ENCODE measurements at places on chromosomes 2 and 18.

DNA sequence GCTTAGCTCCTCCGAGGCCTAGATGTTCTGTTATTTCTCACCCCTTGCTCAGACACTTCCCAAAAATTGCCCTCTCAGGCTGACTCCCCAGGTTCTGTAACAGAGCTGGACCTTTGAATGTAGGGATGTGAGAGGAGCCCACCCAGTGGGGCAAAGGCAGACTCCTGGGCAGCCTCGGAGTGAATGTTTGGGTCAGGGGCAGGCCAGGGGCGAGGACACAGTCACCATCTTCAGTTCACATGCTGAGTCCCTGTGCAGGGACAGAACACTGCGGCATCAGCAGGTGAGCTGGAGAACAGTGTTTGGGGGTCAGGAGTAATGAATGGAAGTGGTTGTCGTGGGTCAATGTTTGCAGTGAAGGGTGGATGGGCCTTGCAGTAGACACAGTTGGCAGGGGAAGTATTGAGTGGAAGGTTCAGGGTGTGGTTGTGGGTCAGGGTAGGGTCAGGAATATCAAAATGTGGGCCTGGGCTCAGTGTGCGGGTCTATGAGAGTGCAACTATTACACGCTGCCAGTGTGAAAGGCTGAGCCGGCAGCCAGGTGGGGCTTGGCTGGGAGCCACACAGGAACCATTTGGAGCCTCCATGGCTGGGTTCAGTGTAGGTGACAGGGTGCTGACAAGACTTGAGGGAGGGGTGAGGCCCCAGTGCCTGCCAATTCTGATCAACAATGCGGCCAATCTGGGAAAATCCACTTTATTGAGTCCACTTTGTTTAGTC, 4.4 kb downstream of the IHH start:
- DNase-seq: no peak

DNA sequence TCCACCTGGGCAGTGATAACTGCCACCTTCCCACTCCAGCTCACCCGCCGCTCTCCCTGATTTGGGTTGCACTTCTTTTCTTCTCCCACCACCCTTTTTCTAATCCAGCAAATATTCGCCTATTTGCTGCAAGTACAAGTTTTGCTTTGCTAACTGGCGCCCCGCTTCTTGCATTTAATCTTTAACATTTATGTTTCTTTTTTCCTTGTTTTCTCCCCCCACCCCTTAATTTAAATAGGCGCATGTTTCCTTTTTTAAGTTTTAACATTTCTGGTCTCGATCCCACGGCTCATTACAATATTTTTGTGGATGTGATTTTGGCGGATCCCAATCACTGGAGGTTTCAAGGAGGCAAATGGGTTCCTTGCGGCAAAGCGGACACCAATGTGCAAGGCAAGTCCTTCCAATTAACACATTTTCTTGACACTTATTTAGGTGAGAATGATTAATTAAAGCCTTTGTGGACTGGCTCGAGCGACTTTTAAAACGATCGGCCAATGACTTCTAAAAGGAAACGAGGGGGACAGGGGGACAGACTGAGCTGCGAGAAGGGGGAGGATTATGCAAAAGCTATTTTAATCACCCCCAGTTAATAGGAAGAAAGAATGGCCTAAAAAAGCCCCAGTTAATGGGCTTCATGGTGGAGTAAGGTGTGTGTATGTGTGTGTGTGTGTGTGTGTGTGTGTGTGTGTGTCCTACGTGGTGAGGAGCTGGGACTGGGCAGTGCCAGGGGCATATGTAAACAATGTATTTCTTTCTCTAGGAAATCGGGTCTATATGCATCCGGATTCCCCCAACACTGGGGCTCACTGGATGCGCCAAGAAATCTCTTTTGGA, 1.6 kb downstream of the TBR1 start:
- no peak for DNase-seq

DNA sequence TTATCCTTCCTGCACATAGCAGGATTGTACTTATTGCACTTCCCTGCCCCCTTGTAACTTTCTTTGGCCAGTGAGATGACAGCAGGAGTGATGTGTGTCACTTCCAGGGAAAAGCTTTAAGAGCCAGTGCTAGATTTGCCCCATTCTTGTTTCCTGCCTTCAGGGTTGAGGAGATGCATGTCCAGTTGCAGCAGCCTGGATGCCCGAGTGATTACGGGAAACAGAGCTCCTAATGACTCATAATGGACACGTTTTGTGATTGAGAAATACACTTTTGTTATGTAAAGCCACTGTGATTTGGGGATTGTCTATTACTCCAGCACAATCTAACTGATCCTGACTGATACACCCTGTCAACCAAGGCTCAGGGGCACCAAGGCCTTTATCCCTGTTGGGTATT, 5.0 kb upstream of the TET3 start:
- DNase-seq: no peak

GRCh38 chr2:79993144-79993543, 311.4 kb downstream of the LRRTM1 start:
- DNase-seq: no peak

GRCh38 chr2:157364257-157364974, 38.8 kb upstream of the ERMN start:
- DNase-seq: no peak

GRCh38 chr2:146370826-146371225, 1474.0 kb upstream of the ACVR2A start:
- DNase-seq: no peak

DNA sequence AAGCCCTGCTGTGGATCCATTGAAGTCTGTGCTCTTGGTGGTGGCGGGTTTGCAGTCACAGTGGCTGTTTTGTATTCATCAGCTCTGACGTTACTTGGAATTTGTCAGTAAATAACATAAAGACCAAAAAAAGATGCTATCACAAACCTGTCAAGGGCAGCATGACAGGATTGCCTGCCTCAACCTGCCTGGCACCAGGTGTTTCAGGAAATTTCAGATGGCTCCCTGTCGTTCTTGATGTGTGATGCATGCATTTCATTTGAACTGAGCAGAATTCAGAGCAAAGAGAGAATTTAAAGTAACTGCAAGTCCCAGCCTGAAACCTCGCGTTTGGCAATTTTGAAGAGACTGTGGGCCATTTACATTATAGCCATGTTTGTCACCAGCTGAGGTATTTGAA, 50.3 kb upstream of the EPC2 start:
- DNase-seq: no peak

DNA sequence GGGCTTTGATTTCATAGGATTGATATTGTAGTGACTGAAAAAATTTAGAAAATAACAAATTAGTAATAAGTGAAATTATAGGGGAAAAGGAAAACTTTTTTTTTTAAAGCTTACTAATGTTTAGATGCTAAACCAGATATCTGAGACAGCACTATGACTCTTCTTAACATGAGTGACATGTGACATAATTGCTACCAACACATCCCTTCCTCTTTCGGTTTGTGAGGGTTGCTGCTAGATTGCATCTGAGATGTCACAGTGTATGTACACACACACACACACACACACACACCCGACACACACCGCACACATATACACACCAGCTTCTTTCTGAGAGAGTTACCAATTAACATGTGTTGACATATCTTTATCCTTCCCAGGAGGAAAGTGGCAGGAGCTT, 18.0 kb downstream of the RAPGEF4 start:
- DNase-seq: no peak

- DNase-seq: no peak
Measured at GRCh38 chr2:106530866-106531265, 43.7 kb downstream of the CD8B2 start.

GRCh38 chr18:10065296-10065695, 151.5 kb downstream of the VAPA start:
- no peak for DNase-seq

DNA sequence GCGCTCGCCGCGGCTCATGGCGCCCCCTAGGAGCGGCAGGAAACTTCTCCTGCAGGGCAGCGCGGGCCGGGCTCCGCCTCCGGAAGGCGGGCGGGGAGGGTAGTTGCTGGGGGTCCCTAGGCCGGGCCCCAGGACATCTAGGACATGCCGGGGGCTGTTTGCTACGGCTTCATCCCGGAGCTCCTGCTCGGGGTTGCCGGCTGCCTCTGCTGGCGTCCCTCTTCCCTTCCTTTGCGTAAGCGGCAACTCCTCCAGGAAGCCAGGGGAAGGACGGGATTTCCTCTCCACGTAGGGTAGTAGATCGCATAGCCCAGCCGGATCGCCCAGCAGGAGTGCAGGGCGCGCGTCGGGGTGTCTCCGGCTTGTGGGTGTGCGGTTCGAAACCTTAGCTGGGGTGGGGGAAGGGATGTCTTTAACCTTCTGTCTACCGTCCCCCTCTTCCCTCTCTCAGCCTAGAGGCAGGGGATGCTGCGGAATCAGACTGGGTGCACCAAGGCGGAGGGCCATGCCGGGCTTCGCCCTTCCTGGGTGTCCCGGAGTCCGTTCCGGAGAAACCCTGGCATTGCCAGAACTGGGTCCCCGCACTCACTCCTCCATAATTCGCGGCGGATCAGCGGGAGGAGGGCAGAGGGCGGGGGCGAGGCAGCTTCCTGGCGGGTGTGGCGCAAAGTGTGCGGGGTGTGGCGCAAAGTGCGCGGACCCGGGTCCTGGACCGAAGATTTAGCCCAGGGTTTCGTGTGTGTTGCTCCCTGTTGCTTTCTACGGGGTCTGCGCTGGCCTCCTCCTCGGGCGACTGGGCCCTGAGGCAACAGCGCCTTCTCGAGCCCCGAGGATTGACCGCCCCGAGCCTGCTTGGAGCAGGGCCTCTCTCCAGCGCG, 12.2 kb upstream of the SKOR2 start:
- DNase-seq: no peak

GRCh38 chr18:69491576-69491975, 90.9 kb downstream of the DOK6 start:
- no peak for DNase-seq

DNA sequence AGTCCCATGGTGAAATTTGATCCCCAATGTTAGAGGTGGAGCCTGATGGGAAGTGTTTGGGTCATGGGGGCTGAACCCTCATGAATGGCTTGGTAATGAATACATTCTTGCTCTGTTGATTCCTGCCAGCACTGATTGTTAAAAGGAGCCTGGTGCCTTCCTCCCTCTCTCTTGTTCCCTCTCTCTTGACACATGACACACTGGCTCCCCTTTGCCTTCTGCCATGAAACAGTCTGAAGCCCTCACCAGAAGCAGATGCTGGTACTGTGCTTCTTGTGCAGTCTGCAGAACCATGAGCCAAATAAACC, 30.6 kb upstream of the EPC2 start:
- DNase-seq: no peak

DNA sequence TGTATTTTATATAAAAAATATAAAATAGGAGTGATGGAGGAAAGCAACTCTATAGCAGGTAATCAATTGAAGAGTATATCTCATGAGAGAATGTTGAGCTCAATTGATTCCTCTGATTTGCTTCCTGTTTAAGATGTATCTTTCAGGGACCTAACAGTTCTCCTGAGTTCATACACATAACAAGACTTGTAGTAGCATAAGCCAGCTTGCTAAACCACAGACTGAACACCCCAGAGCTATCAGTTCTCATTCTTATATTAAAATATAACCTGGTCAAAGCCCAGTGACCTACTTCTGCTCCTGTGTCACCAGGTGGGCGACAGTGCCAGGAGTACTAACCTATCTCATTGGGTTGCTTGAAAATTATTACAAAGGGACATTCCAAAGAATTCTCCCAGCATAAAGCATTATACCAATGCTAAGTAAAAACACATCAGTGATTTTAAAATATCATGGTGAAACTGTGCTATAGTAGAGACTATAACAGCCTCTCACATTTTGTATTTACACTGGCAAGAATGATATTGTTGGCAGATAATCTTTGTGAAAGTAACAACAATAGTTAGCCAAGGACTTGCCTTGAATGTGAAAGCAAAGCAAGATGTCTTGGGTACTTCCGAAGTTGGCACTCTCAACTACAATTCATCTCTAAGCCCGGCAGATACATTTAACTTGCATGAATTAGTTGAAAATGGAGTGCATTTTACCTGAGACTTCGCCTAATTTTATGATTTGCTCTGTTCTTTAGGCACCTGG, 40.8 kb upstream of the CDH20 start:
- DNase-seq: no peak

Data from CMK (cell line).